ENCODE measurements at places on chromosomes 11 and 22. TPM values are rescaled to one million over a fixed set of nuclear protein-coding genes. Genes with fewer than 3 reads are reported as not detected.
A peak's percentile ranks its signal among the peaks of the same experiment; 100 is the strongest.

GRCh38 chr11:32216749-32217148, 125.9 kb downstream of the RCN1 start:
- no peak overlapping the region for H3K27ac ChIP-seq
- peaks cover 3% of the 10 kb centered on the region for H3K27me3 ChIP-seq
- DNase-seq = no peak
- no peak overlapping the region for H3K4me3 ChIP-seq

OR8K1 gene
- total RNA-seq = not detected

CCDC116 gene
- 0.78 TPM for total RNA-seq

LGR4 gene
- 61.9 TPM for total RNA-seq

DNA sequence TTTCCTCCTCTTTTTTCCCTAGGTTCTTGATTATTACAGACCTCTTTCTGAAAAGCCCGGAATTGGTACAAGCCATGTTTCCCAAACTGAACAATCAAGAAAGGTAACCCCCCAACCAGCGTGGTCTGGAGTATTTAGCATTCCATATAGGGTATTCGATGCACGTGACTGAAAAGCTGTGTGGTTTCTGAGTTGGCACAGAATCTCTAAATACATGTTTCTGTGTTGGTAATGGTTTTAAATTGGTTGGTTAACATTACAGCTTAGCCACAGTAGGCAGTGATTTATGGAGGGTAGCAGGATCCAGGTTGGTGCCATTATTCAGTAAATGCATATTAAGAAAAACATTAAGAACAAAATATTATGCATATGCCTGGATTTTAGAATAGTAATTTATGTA, 46.8 kb downstream of the ATXN10 start:
- no peak overlapping the region for H3K27ac ChIP-seq
- H3K4me3 ChIP-seq = no peak overlapping the region
- H3K27me3 ChIP-seq = no peaks in the 10 kb centered on the region
- H3K4me1 ChIP-seq = peaks cover 11% of the 10 kb centered on the region

DNA sequence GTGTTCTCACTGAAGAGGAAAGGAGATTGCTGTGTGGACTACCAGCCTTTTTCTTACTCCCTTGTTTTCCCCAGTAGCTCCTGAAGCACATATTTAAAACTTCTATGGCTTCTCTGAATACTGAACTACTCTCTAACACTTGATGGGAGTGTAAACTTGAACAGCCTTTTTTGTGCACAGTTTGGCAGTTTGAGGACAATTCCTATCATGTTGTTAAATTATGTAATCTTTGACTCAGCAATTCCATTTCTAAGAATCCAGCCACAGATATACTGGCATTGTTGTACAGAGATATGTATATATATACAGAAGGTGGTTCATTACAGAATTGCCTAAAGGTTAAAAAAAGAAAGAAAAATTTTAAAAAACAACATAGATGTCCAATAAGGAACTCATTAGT, 47.1 kb upstream of the EED start:
- no peak overlapping the region for H3K4me3 ChIP-seq
- DNase-seq = no peak
- no peaks in the 10 kb centered on the region for H3K36me3 ChIP-seq

ST3GAL4 gene
- total RNA-seq = 74.8 TPM

GRCh38 chr11:91170711-91171110, 947.9 kb upstream of the CHORDC1 start:
- no peaks in the 10 kb centered on the region for H3K27me3 ChIP-seq
- H3K36me3 ChIP-seq = no peaks in the 10 kb centered on the region
- no peak for DNase-seq
- H3K27ac ChIP-seq = no peak overlapping the region

DNA sequence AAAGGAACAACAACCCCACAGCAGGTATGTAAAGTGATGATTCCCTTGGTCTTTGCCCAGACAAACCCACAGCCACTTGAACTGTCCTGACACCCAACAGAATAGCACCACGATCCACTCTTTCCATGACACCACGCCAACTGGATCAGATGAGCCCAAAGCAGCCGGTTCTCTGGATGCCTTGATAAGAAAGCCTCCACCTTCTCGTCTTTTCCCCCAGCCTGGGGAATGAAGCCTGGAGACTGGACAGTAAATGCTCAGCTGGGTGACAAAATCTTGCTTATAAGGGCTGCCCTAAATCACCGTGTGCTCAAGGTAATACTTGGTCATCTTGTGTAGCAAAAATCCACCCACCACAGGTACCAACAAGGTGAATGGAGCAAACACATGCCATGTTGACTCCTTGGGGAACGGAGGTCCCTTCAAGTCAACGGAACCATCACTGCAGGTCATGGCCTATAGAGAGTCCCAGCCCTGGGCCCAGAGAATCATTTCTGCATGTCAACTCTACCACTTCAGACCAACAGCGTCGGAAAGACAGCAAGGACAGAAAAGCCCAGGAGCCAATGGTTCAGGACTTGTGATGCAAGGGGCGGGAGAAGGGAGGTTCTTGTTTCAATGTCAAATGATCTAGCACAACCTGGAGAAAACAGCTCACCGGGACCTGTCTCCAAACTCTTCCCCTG, 2.2 kb upstream of the MYO18B start:
- DNase-seq = no peak
- peaks cover 1% of the 10 kb centered on the region for H3K27me3 ChIP-seq
- no peaks in the 10 kb centered on the region for H3K36me3 ChIP-seq
- H3K27ac ChIP-seq = no peak overlapping the region
- no peak overlapping the region for H3K4me3 ChIP-seq
- H3K4me1 ChIP-seq = no peaks in the 10 kb centered on the region

DNA sequence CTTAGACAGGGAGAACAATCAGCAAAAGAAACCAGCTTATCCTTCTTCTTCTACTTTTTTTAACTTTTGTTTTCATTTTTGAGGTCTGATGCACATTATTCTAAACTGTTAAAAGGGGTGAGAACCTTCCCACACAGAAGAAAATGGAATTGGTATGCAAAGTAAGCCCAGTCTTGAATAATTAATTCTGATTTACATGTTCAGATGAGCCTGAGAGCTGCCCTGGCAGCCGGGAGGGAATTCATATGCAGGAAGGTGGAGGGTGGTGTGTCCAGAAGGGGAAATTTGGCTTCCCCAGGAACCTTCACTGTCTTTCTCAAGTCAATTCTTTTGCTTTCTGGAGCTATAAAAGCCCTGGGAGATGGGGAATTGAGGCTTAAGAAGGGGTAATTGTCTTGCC, 181.0 kb downstream of the INSC start:
- H3K36me3 ChIP-seq = no peaks in the 10 kb centered on the region
- H3K27ac ChIP-seq = no peak overlapping the region
- no peaks in the 10 kb centered on the region for H3K4me1 ChIP-seq

- no peak overlapping the region for H3K27ac ChIP-seq
- H3K36me3 ChIP-seq = no peaks in the 10 kb centered on the region
- no peak overlapping the region for H3K4me3 ChIP-seq
Measured at GRCh38 chr11:76640501-76640900, 30.0 kb downstream of the LRRC32 start.

GRCh38 chr11:114295676-114296604, at the start of gene NNMT:
Gene NNMT, plus strand, starts transcription at chr11:114296399. Its CDS starts 158 bp downstream, at chr11:114296557.
- peaks cover 25% of the 10 kb centered on the region for H3K36me3 ChIP-seq
- H3K27ac ChIP-seq = peak within 1 kb of the TSS; percentile 94
- H3K27me3 ChIP-seq = no peaks in the 10 kb centered on the region
- peak; percentile 81 for DNase-seq

PNPLA5 gene
- not detected for total RNA-seq

DNA sequence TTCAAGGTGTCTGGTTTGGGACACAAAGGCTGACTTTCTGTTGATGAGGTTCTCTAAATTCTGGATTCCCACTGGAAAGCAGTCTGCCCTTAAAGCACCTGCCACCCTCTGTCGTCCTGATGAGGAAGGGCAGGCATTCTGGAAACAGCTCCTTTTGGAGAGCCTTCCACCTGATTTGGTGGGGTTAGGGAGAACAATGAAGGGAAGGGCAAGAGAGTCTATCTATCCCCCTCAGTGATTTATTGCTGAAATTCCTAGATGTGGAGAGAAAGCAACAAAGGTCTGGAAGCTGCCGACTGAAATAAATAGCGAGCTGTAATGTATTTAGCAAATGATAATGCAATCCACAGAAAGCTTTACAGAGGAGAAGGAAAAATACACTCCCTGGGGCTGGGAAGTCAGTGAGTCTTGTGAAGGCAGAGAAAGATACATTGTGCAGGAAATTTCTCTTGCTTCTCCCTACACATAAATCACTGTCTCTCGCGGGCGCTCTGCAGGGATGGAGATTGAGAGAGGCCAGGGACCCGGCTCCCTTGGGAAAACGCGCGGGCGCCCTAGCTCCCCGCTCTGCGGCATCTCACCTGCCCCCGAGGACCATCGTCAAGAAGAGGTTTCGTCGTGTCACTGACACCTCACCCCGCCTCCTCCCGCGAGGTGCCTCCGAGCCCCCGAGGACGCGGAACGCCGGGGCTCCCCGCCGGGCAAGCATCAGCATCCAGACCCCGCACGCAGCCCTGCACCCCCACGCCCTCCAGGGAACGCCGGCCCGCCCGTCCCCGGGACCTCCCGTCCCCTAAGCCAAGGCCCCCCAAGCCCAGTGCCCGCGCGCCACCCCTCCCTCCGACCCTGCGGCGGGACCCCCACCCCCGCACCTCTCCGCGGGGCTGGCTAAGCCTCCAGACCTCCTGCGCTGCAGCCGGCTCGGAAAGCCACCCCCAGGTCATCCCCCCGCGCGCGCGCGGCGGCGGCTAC, 673 bp downstream of the CDON start:
- peak overlapping the region; percentile 70 for H3K27ac ChIP-seq
- H3K27me3 ChIP-seq = peaks cover 58% of the 10 kb centered on the region
- H3K4me3 ChIP-seq = peak overlapping the region; percentile 82
- peaks cover 17% of the 10 kb centered on the region for H3K4me1 ChIP-seq
- no peak for DNase-seq

- no peak overlapping the region for H3K27ac ChIP-seq
- H3K4me3 ChIP-seq = no peak overlapping the region
- H3K27me3 ChIP-seq = no peaks in the 10 kb centered on the region
- H3K36me3 ChIP-seq = no peaks in the 10 kb centered on the region
- H3K4me1 ChIP-seq = no peaks in the 10 kb centered on the region
- DNase-seq = no peak
Measured at GRCh38 chr11:98234698-98235097, 786.1 kb upstream of the CNTN5 start.

GRCh38 chr11:124751741-124752470, at the start of gene VSIG2:
Gene VSIG2, minus strand, starts transcription at chr11:124752255. Its CDS starts 118 bp downstream, at chr11:124752137.
- H3K27me3 ChIP-seq = peaks cover 14% of the 10 kb centered on the region
- H3K4me3 ChIP-seq = no peak within 1 kb of the TSS
- no peaks in the 10 kb centered on the region for H3K36me3 ChIP-seq
- no peak within 1 kb of the TSS for H3K27ac ChIP-seq

JAML gene
- not detected for total RNA-seq

- no peak overlapping the region for H3K27ac ChIP-seq
- peaks cover 4% of the 10 kb centered on the region for H3K27me3 ChIP-seq
- no peak overlapping the region for H3K4me3 ChIP-seq
- DNase-seq = no peak
- H3K4me1 ChIP-seq = peaks cover 28% of the 10 kb centered on the region
- H3K36me3 ChIP-seq = no peaks in the 10 kb centered on the region
Measured at GRCh38 chr11:128907585-128907984, 16.4 kb downstream of the KCNJ5 start.

SLC25A45 gene
- total RNA-seq = 10.8 TPM

- no peak overlapping the region for H3K27ac ChIP-seq
- no peaks in the 10 kb centered on the region for H3K36me3 ChIP-seq
- no peaks in the 10 kb centered on the region for H3K4me1 ChIP-seq
Measured at GRCh38 chr11:117669062-117669461, 128.0 kb downstream of the DSCAML1 start.

GRCh38 chr11:126385991-126386728, 30.7 kb downstream of the ST3GAL4 start:
- no peaks in the 10 kb centered on the region for H3K36me3 ChIP-seq
- no peaks in the 10 kb centered on the region for H3K27me3 ChIP-seq
- H3K27ac ChIP-seq = peak overlapping the region; percentile 72
- no peak for DNase-seq
- no peak overlapping the region for H3K4me3 ChIP-seq

DNA sequence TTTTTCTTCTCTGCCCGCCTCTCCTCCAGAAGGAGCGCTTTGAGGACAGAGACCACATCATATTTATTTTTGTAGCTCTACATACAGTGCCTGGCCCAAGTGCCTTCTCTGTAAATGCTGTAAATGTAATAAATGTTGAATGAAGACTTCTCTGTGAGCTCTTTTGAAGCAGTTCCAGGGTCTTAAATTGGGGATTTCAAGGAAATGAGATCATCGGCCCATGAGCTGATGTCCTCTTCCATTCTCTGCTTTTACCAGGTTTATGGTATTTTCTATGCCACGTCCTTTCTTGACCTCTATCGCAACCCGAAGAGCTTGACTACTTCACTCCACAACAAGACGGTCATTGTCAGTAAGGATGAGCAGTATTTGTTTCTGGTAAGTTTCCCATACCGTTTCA, 165.7 kb upstream of the SORL1-AS1 start:
- H3K27ac ChIP-seq = no peak overlapping the region
- H3K4me3 ChIP-seq = no peak overlapping the region
- no peak for DNase-seq
- peaks cover 10% of the 10 kb centered on the region for H3K4me1 ChIP-seq
- H3K36me3 ChIP-seq = no peaks in the 10 kb centered on the region

DNA sequence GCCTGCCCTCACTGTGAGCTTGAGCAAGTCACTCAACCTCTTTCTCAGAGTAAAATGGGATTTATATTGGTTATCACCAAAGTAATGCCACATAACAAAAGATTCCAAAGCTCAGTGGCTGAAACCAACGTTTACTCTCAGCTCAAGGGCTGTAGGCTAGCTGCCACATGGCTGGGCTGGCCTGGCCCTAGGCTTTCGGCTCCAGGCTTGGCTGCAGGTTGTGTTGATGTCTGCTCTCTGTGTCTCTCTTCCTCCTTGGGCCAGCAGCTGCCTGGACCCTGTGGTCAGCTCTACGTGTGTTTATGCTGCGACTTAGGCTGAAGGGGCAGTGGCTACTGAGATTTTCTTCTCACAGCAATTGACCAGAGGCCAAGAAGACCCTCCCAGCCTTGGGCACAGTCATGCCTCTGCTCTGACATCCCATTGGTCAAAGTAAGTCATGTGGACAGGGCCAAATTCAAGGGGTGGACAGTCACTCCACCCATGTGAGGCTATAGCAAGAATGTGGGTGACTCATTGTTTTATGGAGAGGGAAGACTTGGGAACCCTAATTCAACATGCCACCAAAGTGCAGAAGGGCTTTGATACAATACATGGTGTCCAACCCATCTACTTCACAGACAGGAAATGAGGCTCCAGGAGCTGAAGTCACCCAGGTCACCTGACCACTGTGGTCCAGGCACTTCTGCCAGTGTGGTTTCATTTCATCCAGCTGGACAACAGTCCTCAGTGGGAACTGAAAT, 90.6 kb downstream of the TSPAN18 start:
- H3K27me3 ChIP-seq = no peaks in the 10 kb centered on the region
- peaks cover 2% of the 10 kb centered on the region for H3K36me3 ChIP-seq
- no peaks in the 10 kb centered on the region for H3K4me1 ChIP-seq

Data from osteocyte (in vitro differentiated cells).